ENCODE measurements at places on chromosomes 1 and 21.

GRCh38 chr1:153261281-153262069 lies 2.0 kb downstream of the LORICRIN start:
- no peak for DNase-seq

DNA sequence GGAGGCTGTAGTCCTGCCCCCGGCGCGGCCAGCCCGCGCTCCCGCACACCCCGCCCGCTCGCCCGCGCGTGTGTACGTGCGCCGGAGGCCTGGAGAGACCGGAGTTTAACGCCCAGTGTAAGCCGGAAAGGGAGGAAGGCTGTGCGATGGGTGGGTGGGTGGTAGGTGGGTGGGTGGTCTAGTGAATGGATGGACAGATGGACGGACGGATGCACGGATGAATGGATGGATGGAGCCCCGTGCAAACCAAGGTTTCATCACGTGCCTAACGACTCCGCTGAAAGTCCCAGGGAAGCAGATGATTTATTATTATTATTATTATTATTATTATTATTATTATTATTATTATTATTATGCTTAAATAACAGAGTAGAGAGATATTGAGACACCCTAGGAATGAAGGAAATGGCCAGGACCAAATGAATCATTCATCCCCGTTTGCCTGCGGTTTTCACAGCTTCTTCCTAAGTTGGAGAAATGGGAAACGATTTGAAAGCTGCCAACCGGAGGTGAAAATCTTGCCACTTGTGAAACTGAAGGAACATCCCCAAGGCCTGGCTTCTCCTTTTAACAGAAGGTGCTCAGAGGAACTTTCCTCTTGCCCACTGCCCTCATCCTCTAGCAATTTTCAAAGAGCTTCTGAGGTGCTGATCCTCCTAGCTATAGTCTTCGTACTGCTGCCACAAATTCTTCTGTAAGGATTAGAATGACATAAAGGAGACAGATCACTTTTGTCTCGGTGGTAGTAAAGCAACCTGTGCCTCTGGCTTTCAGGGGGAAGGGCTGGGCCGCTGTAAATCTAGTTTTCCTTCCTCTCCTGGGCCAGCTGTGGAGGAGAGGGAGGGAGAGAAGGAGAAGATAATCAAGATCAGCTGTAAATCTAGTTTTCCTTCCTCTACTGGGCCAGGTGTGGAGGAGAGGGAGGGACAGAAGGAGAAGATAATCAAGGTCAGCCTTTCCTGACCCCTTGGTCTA lies 648 bp upstream of the RGS7 start:
- DNase-seq = no peak

DNA sequence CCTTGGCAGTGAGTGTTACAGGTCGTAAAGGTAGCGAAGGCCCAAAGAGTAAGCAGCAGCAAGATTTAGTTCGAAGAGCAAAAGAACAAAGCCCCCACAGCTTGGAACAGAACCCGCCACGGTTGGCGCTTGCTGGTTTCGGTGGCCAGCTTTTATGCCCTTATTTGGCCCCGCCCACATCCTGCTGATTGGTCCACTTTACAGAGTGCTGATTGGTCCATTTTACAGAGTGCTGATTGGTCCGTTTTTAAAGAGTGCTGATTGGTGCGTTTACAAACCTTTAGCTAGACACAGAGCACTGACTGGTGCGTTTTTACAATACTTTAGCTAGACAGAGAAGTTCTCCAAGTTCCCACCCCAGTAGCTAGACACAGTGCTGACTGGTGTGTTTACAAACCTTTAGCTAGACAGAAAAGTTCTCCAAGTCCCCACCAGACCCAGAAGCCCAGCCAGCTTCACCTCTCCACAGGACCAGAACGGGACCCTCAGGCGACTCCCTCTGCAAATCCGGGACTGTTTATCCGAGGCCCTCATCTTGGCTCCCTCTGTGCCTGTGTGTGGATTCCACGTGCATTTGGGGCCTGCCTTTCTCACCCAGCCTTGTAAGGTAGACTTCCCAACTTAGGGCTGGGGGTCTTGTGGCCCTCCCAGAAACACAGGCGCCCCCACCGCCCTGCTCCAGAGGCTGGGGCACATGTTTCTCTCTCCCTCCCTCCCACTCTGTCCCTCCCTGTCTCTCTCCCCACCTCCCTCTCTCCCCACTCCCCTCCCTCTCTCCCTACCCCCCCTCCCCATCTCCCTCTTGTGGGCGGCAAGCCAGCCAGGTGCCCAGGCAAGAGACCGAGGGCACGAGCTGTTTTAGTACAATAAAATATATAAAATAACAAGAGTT lies 12.6 kb downstream of the FTCD start:
- no peak for DNase-seq

- DNase-seq = no peak
Measured at GRCh38 chr1:2124446-2125198, 70.0 kb downstream of the FAAP20 start.

DNA sequence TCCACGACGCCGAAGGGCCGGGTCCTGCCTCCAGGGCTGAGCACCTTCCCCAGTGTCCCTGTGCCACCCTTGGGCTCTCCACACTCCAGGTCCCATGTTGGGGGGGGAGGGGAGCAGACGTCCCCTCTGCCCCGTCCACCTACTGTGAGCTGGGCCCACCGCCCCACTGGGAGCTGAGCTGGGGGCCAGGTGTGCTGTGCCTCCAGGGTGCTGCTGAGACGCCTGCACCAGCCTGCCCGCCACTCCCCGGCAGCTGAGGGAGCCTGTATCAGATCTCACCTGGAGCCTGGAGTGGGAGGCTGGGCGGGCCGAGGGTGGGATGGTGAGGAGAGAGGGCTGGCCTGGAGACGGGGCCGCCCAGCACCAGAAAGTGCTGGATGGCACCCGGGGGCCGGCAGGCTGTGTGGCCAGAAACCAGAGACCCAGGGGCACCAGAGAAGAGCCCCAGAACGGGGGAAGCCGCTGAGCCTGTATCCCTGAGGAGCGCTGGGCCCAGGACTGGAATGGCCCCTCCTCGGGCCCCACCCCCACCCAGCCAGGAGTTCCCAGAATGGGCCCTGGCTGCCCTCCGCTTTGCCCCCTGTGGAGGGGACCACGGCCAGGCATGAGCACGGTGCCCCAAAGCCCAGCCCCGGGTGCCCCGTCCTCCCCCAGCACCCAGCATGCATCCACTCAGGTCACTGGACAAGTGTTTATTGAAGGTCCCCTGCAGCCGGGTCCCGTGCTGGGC lies 3.4 kb downstream of the TNFRSF18 start:
- DNase-seq = no peak

GRCh38 chr1:244280201-244280600 lies 171.5 kb downstream of the ADSS2 start:
- peak; percentile 13 for DNase-seq

- no peak for DNase-seq
Measured at GRCh38 chr1:11025618-11026017, 13.2 kb downstream of the TARDBP start.

GRCh38 chr1:21301794-21302440 lies 11.7 kb upstream of the ECE1 start:
- no peak for DNase-seq

DNA sequence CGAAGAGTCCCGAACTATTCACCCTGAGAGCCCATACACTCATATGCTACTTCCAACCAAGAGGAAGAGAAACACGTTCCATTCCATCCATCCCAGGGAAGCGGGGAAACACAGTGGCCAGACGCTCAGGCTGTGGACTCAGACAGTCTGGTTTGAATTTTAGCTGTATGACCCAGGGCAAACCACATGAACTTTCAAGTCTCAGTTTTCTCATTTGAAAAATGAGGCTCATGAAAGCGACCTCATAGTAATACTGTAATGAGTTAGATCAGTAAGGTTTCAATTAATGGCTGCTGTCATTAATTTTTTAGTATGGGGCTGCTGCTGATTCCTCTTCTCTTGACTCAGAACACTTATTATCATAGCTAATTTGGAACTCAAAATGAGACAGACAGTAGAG lies 1.5 kb downstream of the FCRL4 start:
- no peak for DNase-seq

DNA sequence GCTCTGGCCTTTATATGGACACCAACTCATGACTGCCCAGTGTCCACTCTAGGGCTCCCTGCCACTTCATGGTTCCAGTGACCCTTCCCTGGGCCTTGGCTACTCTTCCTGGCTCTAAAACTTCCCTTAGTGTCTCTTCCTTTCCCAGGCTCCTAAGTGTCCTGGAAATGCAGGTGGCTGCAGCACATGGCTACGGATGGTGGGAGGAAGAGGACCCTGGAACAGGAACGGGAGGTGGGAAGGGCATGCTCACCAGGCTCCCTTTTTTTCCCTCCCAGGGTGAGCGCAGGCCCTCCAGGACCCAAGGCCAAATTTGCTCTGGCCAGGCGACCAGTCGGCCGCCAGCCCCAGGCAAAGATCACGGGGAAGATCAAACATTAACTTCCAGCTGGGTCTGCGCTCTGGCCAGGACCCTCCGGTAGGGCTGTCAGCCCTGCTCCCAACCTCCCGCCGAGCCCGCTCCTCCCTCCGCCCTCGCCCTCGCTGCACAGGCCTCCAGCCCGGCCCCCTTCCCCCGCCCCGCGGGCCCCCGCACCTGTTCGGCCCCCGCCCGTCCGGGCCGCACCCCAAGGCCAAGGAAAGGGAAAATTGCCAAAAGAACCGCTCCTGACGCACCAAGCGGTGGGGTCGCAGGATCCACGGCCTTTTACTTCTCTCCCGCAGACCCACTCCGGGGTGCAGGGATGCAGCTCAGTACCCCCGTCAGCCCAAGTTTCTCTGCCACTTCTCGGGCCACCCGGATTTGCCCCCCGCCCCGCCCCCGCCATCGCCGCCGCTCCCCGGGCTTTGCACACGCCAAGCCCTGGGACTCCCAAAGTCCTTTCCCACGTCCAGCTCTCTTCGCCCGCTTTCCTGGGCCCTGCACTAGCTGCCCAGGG lies 894 bp downstream of the TCEA3 start:
- DNase-seq = no peak

- no peak for DNase-seq
Measured at GRCh38 chr1:54843449-54843848, 42.3 kb upstream of the TTC22 start.

DNA sequence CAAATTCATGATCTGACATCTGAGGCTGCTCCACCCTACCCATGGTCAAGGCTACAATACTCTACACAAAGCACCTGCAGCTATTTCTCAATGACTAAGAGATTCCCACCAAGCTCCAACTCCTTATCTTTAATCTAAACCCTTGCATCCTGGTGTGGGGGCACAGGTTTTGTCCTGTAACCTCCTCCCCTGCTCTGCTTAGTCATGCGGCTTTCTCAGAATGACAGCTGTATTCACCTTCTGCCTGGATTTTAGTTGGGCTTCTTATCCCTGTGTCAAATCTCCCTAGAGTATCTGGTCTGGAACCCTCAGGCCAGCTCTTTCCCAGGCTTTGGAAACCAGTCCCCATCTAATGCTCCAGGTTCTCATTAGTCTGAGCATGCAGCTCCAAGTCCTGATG lies 159.0 kb downstream of the BARHL2 start:
- DNase-seq = no peak

GRCh38 chr1:119988306-119989062 lies 81.0 kb downstream of the NOTCH2 start:
- DNase-seq = peak; percentile 94

GRCh38 chr1:95353194-95353593 lies 119.2 kb downstream of the RWDD3 start:
- DNase-seq = no peak

DNA sequence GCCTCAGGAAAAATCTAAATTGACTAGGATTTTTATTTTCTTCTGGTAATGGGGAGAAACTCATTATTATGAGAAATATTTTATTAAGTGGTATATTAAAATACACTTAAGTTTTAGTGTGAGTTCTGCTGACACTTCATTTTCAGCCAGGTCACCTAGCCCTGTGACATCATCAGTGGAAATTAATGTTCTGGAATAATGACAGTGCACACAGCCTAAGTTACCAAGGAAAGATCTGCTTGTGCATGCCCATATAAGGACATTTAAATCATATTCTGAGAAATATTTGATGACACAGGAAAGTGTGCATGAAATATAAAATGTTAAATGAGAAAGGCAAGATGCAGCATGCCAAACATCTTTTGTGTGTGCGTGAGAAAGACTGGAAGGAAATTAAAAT lies 102.0 kb downstream of the KIF14 start:
- no peak for DNase-seq

DNA sequence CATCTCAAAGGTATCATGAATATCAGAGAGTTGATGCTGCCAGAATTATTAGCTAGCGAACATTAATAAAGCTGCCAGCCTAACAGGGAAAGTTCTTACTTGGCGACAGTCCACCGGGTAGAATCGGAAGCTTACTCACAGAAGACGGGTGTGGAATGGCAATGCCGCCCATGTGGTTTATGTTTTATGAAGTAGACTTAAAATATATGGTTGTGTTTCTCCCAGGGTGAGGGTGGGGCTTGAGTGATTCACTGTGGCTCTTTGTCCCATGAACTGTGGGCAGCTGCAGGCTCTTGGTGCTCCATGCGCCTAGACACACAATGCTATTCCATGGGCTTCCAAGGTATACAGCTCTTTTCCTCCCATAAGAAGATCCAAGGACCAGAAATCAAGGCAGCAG lies 162.7 kb downstream of the PIGK start:
- peak; percentile 15 for DNase-seq

DNA sequence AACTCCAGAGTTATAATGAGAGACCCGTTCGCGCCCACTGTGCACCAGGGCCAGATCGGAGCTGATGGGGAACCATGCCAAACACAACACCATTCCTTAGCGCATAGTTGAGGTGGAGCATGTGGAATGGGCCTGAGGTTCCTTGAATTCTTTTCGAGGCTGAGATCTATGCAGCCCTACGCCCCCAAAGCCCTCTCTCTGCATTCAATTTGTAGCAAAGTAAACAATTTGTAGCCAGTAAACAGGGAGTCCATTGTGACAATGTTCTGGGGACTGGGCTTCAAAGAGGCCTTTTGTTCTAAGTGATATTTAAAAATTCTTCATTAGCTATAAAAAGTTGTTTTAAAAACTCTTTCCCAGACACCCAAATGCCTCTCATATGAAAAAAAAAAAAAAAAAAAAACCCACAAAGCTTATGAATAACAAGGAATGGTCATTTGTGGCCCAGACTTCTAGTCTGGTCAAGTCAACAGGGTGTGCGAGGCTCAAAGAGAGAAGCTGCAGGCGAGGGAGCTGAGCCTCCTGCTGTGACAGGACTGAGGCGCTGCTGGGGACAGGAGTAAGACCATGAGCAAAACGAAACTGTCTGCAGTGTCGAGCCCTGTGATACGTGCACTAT lies 30.6 kb upstream of the KCNE2 start:
- DNase-seq = no peak

DNA sequence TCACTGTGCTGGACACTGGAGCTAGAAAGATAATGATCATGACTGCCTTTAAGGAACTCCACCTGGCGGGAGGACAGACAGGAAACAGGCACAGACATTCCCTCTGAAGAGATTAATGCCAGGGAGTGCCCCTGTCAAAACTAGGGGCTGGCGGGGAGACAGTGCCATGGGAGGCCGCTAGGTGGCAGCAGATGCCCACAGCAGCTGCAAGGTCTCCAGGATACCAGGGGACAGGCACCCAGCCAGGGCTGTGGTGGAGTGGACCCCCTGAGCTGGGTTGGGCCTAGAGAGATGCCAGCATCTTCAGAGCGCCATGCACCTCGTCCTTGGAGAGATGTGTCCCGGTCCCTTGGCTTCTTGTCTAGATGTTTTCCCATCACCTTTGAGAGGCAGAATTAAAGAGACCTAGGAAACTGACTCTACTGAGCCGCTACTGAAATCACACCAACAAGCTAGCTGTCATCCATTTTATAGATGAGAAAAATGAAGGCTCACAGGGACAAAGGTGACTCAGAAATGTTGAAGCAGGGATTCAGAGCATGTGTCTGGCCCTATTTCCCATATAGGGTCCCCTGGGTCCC lies 3.6 kb downstream of the REN start:
- DNase-seq = peak; percentile 43

- peak; percentile 60 for DNase-seq
Measured at GRCh38 chr21:29347274-29347681, 48.6 kb downstream of the BACH1 start.
